HepG2 (cell line): ENCODE measurements at places on chromosomes 3 and 15. TPM values are rescaled to one million over a fixed set of nuclear protein-coding genes. Genes with fewer than 3 reads are reported as not detected.

CILP gene
- not detected in 2 replicates for total RNA-seq

GOLGA8Q gene
- not detected in 2 replicates for total RNA-seq

ALG1L2 gene
- total RNA-seq, result 0.55 TPM in 1 of 2 replicates, not detected in the other

DNA sequence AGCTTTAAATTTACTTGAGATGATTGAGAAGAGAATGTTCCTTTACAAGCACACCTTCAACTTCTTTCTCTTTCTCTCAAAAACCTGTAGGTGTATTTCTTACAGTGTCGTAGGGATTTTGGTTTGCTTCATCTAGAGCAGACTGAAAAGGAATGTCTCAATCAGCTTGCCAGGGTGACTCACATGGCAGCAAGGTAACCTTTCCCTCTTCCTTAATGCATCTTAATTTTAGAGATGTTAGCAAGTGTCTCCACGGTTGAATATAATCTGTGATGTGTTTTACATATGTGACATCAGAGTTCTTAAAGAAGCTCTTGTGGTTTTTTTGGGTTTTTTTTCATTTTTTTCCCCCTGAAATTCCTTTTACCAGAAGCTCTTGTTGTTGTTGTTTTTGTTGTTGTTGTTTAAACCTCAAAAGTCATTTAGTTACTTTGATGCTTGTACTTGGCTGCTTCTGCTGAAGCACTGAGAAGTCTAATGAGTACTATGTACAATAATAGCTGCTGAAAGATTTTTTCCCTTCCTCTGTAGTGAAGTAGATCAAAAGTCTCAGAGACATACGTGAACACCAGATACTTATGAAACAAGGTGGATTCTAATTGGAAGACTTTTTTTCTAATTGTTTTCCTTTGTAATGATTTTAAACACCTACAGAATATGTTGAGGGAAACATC is 83.1 kb downstream of the RETNLB start:
- no peak for DNase-seq

DNA sequence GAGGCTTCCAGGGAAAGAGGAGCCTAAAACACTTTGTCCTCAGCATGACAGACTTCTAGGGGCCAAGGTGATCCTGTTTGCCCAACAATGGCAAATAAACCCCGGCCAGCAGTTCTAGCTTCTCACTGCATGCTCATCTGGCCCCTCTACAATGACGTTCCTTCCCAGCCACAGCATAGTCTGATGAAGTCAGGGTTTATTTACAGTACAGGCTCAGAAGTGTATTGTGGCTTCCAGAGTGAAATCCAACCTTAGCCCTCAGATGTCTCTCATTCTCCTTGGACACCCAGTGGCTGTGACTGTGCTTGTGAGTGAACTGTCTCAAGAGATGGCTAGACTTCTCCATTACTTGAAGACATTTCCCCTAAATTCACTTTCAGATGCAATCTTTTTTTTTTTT is 40.8 kb downstream of the BFSP2 start:
- no peak for DNase-seq

GRCh38 chr15:41958002-41958420 is 14.3 kb downstream of the EHD4 start:
- DNase-seq, result no peak
